ENCODE measurements at places on chromosomes 12 and 14.

GRCh38 chr12:31751085-31751484, 22.3 kb upstream of the AMN1 start:
- DNase-seq: no peak

- no peak for DNase-seq
Observed at GRCh38 chr14:90624732-90625400, 191.4 kb downstream of the TTC7B start.

GRCh38 chr14:67392800-67393199, 19.2 kb downstream of the PLEK2 start:
- DNase-seq: no peak

DNA sequence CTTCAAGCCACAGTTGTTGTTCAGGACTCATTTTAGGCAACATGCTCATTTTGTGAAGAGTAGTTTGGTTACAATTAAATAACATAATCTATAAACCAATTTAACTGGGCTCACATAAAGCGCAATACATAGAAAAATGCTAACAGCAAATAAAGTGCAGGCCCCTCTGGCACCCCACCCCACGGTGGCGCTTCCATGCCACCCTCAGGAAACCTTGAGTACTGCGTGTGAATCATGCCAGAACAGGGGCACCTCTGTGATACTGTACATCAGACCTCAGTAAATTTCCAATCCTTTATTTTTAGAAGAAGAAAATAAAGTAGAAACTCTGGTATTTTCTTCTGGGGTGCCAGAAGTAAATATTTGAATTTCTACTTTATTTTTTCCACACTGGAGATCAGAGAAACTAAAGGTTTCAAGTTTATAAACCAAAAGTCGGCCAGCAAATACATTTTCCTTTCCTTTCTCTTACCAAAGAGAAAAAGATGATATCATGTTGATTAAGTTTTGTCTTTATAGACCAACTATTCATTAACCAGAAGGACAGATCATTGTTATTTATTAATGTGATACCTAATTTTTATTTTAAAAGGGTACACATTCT, 316.8 kb downstream of the PAWR start:
- DNase-seq: no peak

DNA sequence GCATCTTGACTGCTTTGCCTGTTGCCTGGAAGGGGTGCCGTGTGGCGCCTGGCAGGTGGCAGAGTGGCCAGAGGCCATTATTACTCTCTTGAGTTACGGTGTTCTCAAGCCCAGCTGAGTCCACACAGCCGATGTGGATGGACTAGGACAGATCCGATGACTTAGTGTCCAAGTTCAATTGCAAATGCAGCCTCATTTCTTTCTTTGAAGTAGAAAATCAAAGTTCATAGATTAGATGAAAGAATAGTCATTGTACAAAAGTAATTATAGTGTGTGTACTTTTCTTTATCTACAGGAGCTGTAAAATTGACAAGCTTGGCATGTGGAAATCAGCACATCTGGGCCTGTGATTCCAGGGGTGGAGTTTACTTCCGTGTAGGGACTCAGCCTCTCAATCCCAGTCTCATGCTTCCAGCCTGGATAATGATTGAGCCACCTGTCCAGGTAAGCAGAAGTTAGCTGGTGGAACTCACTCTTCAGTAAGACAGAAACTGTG, 44.7 kb downstream of the ANKRD9 start:
- DNase-seq: no peak

DNA sequence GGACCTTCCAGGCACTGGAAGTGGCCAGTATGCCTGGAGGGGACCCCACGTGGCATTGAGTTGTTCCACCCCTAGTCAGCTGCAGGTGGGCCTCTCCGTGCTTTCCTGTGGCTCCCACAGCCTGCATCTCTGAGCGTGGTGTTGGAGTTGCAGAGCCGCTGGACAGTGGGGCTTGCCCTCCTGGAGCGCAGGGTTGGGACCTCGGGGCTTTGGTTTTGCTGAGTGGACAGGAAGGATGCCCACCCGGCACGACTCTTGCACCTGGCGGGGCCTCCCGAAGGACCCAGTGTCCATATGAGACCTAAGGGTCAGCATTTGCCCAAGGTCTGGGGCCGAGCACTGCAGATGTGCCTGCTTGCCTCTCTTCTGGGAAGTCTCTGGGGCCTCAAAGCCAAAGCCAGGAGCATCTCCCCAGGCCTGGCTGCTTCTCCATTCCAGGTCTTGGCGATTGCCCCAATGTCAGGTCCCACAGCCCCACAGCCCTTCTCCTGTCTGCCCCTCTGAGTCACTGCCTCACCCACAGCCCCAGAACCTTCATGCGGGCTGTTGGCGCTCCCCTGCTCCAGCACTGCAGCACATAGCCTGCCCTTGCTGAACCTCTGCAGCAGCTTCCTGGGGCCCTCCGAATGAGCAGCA, 1.5 kb downstream of the PACS2 start:
- DNase-seq: no peak

DNA sequence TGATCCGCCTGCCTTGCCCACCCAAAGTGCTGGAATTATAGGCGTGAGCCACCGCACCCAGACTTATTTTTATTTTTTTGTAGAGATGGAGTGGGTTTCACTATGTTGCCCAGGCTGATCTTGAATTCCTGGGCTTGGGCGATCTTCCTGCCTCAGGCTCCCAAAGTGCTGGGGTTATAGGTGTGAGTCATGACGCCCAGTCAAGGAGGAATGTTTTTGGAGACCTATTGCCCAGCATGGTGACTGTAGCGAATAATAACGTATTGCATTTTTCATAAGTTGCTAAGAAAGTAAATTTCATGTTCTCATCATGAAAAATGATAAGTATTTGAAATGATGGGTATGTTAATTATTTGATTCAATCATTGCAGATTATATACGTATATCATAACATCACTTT, 46.5 kb downstream of the TEAD4 start:
- no peak for DNase-seq

- DNase-seq: no peak
Observed at GRCh38 chr14:54483073-54483745, 5.6 kb downstream of the GMFB start.

- DNase-seq: peak; percentile 50
Observed at GRCh38 chr12:14238221-14238792, 127.2 kb upstream of the ATF7IP start.

DNA sequence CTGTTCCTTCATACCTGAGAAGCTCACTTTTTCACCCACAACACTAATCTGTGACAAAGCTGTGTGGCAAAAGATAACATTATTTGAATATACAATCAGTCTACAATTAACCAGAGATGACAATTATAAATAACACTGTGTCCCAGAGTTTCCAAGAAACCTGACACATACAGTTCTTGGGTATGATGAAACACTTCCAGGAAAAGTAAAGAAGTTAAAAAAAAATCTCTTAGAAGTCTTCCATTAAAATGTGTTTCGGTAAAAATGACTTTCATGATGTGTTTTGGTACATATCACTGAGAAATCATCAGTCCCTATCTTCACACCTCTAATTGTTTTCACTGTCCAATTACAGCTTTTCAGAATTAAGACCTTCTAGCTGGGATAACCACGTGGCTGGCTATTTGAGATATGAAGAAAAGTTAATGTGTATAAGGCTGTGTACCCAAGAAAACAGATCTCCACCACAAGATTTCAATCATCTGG, 390.2 kb downstream of the SOX5 start:
- no peak for DNase-seq

DNA sequence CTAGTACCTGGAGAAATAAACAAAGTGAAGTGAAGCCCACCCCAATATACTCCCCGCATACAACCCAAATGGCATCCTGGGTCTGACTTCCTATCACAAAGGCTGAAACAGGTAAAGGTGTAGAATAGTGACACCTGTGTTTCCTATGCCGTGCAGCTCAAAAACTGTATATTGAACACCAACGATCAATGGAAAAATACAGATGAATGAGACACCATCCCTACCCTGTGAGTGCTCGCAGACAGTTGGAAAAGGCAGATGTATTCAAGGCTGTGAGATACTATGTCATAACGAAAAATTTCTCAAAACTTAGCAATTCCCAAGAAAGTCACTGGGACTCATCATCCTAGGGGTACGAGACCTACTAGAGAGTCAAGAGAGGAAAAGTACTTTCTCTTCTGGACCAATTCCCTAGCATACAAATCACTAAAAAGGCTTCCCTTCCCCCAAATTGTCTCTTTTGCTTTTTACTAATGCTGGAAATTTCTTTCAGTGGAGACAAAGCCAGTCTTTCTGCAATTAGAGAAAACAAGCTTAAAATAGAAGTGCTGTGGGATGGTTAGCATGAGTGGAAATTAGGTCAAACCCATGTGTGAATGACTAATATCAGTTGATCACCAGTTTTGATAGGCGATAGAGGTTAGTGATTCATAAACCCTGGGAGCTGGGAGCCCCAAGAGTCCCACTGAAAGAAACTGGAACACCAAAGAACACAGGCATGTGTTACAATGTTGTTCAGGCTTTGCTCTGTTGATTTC, 249.7 kb downstream of the SPTSSA start:
- DNase-seq: no peak

DNA sequence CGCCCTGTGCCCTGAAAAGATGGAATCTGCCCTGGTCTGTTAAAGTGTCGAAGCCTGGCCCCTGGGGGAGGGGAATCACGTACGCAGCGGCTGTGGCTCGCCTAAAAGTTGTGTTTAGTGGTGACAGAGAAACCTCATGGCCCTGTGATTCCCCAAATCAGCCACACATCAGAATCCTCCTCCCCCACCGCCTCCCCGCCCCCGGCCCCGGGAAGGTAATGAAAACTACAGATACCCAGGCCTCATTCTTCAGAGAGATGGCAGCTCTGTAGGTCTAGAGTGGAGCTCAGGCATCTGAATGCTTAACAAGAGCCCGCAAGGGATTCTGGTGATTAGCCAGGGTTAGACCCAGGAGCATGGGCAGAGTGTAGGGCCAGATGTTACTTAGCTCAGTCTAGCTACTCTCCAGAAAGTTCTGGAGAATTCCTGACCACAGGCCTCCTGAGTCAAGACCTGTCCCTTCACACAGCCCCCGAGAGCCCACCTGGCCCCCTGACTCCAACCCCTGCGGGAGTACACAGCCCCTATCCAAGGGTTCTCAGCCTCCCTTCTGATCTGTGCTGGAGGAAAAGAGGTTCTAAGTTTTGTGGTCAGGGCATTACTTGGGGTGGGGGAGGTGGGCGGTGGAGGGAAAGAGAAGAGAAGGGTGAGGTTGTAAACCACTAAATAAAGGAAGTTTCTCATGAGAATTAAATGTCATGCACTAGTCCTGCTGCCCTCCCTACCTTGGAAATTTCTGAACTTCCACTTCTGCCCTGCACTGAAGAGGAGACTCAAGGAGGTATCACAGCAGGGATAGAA, 114.8 kb downstream of the PLXNC1 start:
- DNase-seq: peak; percentile 75

DNA sequence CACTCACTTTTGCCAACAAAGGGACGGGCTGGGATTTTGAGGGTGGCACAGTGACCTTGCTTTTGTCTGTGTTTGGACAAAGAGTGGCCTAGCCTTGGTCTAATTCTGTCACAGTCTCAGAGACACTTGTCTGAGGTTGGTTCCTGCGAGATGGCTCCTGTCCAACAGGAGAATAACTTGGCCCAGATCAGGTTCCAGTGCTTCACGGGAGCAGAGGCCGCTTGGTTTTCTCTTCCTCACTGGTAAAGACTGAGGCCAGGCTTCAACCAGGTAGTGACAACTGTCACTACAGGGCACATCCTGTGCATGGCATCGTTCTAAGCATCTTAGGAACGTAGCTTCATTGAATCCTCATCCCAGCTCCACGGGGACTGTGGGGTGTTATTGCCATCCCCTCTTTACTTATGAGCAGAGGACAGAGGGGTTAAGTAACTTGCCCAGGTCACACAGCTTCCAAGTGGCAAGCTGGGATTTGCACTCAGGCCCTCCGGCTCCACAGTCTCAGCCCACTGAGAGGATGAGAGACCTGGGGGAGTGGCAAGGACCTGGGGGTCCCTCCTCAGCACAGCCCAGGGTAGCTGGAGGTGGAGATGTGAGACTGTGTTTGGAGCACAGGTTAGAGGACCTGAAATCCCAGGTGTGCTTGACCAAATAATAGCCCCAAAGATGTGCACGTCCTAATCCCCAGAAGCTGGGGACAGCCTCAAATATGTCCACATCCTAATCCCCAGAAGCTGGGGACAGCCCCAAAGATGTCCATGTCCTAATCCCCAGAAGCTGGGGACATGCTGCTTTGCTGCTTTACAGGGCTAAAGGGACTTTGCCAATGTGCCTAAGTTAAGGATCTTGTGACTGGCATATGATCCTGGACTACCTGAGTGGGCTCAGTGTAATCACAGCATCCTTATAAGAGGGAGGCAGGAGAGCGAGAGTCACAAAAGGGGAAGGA, 179.2 kb upstream of the RTL1 start:
- DNase-seq: no peak

DNA sequence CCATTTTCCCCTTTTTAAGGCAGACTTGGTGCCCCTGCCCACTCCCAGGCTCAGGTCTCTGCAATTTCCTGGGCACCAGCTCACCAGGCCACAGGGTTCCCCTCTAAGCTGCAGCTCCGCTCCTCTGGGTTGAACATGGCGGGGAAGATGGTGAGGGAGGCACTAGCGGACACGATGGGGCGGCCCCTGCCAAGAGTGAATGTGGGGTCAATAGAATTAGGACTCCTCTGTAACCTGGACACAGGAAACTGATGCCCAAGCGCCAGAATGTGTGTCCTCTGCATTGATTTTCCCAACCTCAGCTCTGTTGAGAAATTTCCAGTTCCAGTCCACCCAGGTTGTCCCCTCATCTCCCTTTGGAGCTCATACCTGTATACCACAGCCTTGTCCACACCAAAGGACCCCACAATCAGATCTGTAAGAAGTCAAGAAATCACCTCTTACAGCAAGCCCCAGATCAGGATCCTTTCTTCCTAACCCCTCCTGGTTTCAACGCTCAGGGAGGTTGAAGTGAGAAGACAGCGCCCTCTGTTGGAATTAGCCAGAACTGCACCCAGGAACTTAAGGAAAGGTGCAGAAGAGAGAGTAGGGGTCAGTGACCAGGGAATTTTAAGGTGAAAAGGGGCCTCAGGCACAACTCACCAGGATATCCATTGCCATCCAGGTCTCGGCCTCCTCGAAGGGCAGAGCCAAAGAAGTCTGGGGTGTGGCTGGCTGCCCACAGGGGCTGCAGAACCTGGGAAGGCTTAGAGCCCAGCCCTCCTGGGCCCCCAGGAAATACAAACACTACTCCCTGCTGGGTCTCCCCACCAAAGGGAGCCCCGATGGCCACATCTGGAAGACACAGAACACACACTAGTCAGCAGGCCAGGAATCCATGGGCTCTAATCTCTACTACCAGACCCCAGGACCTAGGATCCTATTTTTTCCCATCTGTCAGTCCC, 14.7 kb downstream of the ITGA5 start:
- peak; percentile 74 for DNase-seq

DNA sequence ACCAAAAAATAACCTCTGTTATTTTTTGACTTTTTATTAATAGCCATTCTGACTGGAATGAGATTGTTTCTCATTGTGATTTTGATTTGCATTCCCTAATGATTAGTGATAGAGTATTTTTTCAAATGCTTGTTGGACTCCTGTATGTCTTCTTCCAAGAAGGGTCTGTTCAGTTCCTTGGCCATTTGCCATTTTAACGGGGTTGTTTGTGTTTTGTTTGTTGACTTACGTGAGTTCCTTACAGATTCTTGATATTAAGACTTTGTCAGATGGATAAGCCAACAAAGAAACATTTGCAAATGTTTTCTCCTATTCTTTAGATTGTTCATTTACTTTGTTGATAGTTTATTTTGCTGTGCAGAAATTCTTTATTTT, 651.6 kb upstream of the LRFN5 start:
- DNase-seq: no peak
